Prostate gland (tissue), 2 donors: ENCODE measurements at places on chromosomes 4 and X. TPM values are rescaled to one million over a fixed set of nuclear protein-coding genes. Genes with fewer than 3 reads are reported as not detected.

IL9R gene
- total RNA-seq = 0.23 TPM

GRCh38 chr4:42594888-42595287 is 62.0 kb downstream of the ATP8A1 start:
- no peaks in the 10 kb centered on the region for H3K36me3 ChIP-seq
- DNase-seq = no peak
- no peak overlapping the region for H3K4me3 ChIP-seq
- H3K27me3 ChIP-seq = no peaks in the 10 kb centered on the region
- H3K27ac ChIP-seq = no peak overlapping the region
- H3K4me1 ChIP-seq = no peaks in the 10 kb centered on the region

DNA sequence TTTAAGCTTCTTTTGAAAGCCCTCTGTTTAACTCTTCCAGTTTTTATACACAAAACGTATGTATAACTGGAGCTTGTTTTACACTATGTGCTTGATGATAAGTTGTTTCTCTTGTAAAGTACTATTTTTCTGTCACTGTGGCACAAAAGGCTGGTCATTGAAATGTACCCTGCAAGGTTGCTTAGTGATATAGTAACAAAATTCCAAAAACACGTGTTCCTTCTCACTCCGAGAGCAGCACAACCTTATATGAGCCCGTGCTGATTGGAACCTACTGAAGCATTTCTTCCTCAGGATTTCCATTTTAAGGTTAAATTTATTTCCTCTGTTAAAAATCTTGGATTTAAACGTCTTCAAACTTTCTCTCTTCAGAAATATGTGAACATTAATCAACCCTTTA is 772.9 kb upstream of the TENM3 start:
- no peaks in the 10 kb centered on the region for H3K36me3 ChIP-seq
- DNase-seq = no peak
- H3K27me3 ChIP-seq = no peaks in the 10 kb centered on the region
- no peak overlapping the region for H3K27ac ChIP-seq

- DNase-seq = peak; percentile 20
- H3K27me3 ChIP-seq = no peaks in the 10 kb centered on the region
- H3K4me1 ChIP-seq = no peaks in the 10 kb centered on the region
- peak overlapping the region; percentile 57 for H3K27ac ChIP-seq
- H3K4me3 ChIP-seq = peak overlapping the region; percentile 45
These were observed 108.8 kb downstream of the SPRY1 start for GRCh38 chr4:123505095-123506010.

DNA sequence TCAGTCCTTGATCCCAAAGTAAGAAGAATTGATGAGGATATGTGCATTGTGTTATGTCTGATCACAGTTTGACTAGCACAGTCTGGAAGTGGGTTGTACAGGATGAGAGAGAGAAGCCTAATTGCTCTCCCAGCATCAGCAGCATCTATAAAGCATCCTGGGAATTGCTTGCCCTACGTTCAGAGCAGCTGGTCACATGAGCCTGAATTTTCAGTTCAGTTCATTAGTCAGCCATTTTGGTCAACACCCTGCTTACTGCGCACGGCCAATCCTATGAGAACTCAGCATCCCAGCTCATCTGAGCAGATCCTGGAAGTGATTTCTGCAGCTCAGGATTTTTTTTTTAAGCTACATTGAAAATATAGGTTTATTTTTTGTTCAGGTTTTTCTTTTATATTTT is at the start of gene RUFY3:
RUFY3 (plus strand) TSS at position 218 of the 400 bp plus-strand sequence. CDS start 610 bp downstream, outside the sequence.
- no peaks in the 10 kb centered on the region for H3K36me3 ChIP-seq
- H3K4me1 ChIP-seq = no peaks in the 10 kb centered on the region
- H3K27me3 ChIP-seq = no peaks in the 10 kb centered on the region
- peak within 1 kb of the TSS; percentile 50 for H3K27ac ChIP-seq

DNA sequence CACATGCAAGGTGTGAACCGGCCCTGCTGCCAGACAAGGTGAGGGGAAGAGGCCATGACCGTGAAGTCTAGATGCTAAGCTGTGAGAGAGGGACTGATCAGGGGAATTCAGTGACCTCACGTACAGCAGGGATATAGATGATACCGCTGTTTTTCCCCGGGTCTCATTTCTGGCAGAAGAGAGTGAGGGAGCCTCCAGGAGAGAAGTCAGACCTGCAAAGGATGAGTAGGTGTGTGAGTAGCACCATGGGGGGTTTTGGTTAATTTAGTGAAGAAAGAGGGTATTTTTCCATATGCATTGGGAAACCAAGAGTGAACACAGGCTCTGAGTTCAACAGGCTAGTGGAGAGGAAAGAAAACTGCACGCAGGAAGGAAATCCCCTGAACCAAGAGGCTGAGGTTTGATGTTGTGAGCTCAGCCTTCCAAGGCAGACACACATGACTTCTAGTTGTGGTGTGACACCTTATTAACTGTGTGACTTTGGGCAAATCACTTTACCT is 127.6 kb upstream of the GATB start:
- no peak overlapping the region for H3K27ac ChIP-seq
- no peaks in the 10 kb centered on the region for H3K27me3 ChIP-seq
- DNase-seq = no peak

BMP3 gene
- 0.80 TPM for total RNA-seq

- no peaks in the 10 kb centered on the region for H3K27me3 ChIP-seq
- DNase-seq = no peak
- no peak overlapping the region for H3K4me3 ChIP-seq
- no peaks in the 10 kb centered on the region for H3K4me1 ChIP-seq
These were observed 67.0 kb upstream of the BCOR start for GRCh38 chrX:40164751-40165150.

DNA sequence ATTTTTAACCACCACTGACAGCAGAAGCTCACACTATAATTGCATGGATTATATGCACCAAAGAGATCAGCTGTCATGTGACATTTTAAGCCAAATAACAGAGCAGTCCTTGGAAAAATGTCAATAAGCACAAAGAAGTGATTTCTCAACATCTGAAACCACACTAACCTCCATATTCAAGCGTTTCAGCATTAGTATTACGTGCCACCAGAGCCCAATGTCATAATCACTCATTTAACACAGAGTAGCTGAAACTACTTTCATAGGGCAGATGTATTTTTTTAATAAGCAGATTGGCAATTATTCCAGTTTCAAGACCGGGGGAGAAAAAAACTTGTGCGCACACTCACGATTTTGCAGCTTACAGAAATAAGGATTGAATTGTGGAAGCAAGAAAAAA is 76.6 kb downstream of the SH3KBP1 start:
- no peak overlapping the region for H3K4me3 ChIP-seq
- no peaks in the 10 kb centered on the region for H3K36me3 ChIP-seq
- DNase-seq = no peak
- H3K27me3 ChIP-seq = no peaks in the 10 kb centered on the region

DNA sequence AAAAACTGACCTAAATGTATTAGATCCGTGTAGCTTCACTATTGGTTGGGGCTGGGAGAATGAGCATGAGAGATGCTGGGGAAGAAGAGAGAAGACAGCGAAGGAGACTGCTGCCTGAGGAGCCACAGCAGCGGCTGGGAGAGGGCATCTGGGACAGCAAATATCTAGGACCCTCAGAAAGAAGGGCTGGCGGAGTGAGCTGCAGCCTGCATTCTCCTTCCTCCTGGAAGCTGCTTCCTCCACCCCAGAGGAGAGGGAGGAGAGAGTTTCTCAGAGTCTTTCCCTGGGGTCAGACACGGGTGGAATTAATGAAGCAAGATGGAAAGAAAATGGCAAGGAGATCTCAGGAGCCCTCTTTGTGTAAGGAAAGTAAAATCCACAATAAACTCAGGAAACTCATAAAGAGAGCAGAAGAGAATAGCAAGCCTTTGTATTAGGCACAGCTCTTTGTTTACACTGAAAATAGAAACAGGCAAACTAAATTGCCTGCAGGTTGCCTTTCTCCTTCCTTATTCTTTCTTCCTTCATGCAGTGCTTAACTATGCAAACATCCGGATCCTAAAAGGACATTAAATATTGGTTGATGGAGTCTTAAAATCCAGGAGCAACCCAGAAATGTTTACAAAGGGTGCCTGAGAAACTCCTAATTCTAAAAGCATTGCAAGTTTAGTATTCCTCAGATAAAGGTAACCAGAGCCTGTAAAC is 130.3 kb upstream of the GALNT7 start:
- H3K27me3 ChIP-seq = no peaks in the 10 kb centered on the region
- H3K4me1 ChIP-seq = peaks cover 11% of the 10 kb centered on the region
- H3K27ac ChIP-seq = peak overlapping the region; percentile 69
- H3K36me3 ChIP-seq = no peaks in the 10 kb centered on the region
- peak; percentile 53 for DNase-seq

DNA sequence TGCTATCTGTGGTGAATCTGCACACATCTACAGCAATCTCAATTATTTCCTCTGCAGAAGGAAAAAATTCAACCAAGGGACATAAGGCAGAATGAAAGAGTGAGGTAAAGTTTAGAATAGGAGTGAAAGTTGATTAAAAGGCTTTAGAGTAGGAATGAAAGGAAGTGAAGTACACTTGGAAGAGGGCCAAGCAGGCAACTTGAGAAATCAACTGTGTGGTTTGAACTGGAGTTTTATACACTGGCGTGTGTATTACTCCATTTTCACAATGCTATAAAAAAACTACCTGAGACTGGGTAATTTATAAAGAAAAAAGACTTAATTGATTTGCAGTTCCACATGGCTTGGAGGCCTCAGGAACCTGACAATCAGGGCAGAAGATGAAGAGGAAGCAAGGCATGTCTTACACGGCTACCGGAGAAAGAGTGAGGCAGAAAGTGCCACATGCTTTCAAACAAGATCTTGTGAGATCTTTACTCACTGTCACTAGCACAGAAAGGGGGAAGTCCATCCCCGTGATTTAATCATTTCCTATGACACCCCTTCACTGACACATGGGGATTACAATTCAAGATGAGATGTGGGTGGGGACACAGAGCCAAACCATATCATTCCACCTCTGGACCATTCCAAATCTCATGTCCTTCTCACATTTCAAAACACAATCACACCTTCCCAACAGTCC is 234.8 kb downstream of the IL15 start:
- no peaks in the 10 kb centered on the region for H3K36me3 ChIP-seq
- H3K4me1 ChIP-seq = no peaks in the 10 kb centered on the region
- H3K27ac ChIP-seq = no peak overlapping the region
- no peak for DNase-seq
- no peak overlapping the region for H3K4me3 ChIP-seq

CCDC149 gene
- 14.0 TPM for total RNA-seq

DNA sequence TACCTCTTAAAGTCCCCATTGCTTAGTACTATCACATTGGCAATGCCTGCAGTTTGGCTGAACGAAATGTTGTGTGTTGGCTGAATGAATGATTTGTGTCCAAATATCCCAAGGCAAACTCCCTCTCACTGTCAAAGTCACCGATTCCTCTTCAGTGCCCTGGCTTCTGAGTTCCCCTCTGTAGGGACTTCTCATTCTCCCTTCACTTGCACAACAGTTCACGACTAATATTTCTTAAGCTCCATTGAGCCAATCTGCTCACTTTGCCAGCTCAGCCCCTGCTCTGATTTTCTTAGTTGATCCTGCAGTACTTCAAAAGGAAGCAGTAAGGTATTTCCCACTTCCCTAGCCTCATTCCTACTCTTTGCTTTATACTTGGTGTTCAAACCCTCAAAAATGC is 21.9 kb upstream of the PACRGL start:
- H3K27me3 ChIP-seq = no peaks in the 10 kb centered on the region
- no peak overlapping the region for H3K4me3 ChIP-seq
- H3K36me3 ChIP-seq = no peaks in the 10 kb centered on the region
- H3K27ac ChIP-seq = no peak overlapping the region

DNA sequence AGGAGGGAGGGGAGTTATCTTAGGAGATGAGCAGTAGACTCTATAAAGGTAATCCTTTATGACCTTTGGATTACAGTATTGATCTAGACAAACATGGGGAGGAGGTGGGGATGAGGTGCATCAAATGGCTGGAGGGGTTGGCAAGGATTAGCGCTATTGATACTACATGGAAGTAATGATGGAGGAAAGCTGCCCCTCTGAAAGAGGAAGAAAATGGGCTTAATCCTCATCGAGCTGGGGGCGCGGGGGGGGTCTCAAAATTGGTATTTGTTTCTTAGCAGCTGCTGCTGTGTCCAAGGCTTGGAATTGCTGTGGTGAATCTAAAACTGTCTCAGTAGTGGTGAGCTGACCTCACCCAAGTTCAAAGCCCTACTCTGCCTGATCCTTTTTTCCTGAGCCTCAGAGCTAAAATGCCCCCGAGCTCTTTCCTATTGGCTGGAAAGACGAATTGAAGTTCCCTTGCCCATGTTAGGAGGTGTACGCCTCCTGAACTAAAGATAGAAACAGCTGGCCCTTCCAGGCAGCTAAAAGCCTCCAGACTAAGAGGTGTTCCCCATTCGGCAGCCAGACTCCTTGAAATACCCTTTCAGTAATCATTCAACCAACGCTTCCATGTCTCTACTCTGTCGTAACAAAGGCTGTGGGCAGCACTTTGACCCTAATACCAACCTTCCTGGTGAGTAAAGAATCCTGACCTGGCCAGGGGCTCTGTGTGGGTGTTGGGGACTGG is at the start of gene ITGB1BP2:
ITGB1BP2 (plus strand) TSS at position 556 of the 730 bp plus-strand sequence; CDS start at position 613, 57 bp downstream.
- no peaks in the 10 kb centered on the region for H3K4me1 ChIP-seq
- no peaks in the 10 kb centered on the region for H3K36me3 ChIP-seq
- no peak within 1 kb of the TSS for H3K4me3 ChIP-seq
- no peak for DNase-seq
- no peaks in the 10 kb centered on the region for H3K27me3 ChIP-seq
- no peak within 1 kb of the TSS for H3K27ac ChIP-seq

DNA sequence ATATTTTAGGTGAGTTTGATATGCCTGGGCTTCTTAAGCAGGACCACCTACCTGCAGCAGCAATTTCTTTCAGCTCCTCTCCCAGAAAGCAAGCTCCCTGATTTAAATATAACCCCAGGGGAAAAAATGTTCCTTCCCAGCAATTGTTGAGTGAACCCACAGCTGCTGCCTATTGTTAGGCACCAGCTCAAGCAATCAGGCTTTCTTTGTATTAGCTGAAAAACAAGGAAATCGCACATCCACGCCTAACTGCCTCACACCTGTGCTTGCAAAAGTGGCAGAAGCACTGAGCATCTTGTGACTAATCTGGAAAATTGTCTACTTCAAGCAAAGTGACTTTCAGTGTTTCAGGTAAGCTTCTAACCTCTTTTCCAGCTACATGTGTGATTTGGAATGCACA is 432.2 kb downstream of the SMARCA1 start:
- no peak overlapping the region for H3K4me3 ChIP-seq
- DNase-seq = no peak
- no peaks in the 10 kb centered on the region for H3K36me3 ChIP-seq
- no peaks in the 10 kb centered on the region for H3K27me3 ChIP-seq

GRCh38 chrX:108537005-108537404 is 97.4 kb downstream of the COL4A5 start:
- H3K4me1 ChIP-seq = no peaks in the 10 kb centered on the region
- peak; percentile 7 for DNase-seq
- H3K36me3 ChIP-seq = no peaks in the 10 kb centered on the region
- H3K4me3 ChIP-seq = no peak overlapping the region
- H3K27ac ChIP-seq = no peak overlapping the region

RAB9B gene
- 2.8 TPM for total RNA-seq

DNA sequence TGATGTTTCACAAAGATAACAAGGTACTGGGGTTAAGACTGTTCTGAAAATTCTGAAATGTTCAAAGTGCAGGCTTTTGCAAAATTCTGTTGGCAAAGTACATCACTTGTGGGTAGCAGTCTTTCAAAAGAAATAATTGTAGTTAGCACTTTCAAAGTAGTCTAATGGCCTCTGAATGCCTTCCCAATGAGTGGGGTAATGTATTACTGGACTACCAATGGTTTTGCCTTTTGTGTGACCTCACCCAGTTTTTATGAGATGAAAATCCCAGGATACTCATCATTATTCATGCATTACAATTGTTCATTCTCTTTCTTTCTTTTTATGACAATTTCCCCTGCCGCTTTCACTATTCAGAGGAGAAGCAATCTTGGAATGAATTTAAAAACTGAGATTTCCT is 686.1 kb downstream of the GLUD2 start:
- no peaks in the 10 kb centered on the region for H3K36me3 ChIP-seq
- DNase-seq = no peak
- H3K27ac ChIP-seq = no peak overlapping the region
- no peaks in the 10 kb centered on the region for H3K27me3 ChIP-seq
- no peak overlapping the region for H3K4me3 ChIP-seq
